ENCODE measurements at places on chromosomes 2 and 18.
A peak's percentile ranks its signal among the peaks of the same experiment; 100 is the strongest.

GRCh38 chr2:222545823-222546795 is 109.8 kb downstream of the FARSB start:
- DNase-seq: no peak

GRCh38 chr18:77062518-77063003 is 70.0 kb downstream of the MBP start:
- DNase-seq: no peak

DNA sequence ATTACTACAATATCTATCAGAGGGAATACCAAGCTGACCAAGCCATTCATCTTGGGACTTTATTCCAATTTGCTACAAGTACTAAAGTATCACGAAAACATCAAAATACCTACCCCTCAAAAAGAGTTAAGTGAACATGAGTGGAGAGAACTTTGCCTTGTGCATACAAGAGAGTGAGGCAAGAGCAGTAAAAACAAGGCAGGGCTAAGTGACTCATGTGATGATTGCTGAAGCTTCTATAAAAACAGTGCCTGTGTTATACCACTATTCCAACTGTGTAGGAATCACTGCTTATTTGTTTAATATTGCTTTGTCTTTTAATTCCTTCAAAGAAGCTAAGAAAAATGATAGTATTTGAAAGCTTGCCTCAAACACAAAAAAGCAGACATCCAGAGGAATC is 61.2 kb downstream of the FARSB start:
- no peak for DNase-seq

DNA sequence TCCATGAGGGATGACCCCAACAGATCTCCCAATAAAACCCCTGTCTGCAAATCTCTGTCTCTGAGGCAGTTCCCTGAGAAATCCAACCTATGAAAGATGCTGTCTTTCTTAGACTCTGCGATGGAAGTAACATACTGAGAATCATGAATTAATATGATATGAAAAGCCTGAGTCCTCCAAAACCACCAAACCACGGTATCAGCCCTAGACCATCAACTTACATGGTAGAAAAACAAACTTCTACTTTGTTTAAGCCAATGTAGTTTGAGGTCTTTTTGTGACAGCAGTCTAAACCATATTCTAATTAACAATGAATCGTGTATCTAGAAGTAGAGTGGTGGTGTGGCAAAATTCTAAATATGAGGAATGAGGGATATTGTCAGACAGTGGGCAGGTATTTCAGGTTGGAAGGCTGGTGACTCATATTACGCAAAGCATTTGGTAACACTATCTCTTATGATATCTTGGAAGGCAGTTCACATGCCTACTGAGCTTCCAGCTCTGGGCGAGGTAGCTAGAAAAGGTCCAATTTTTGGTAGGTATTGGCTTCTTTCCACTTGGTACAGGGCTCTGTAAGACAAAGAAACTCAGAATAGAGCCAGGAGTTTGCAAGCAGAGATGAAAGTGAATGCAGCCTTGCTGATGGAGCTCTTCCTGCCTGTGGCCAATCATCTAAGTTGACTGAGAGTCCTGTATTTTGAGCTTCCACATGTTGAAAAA is 215.8 kb downstream of the ZFP36L2 start:
- DNase-seq: no peak

DNA sequence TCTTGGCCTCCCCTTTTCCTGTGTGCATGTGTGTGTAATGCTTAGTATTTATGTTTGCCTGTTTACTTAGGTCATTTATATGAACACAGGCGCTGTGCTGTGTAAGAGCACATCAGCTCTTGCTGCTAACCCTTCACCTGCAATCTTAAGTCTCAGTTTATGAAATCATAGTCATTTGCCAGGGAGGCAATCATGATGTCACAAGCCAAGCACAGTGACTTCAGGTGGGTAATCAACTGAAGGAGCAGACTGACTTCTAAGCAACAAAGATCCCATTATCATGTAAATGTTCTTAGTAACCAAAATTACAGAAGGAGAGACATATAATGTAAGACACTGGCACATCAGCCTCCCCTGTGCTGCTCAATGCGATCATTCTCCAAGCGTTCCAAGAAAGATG is 386.3 kb upstream of the MEIS1 start:
- DNase-seq: no peak

DNA sequence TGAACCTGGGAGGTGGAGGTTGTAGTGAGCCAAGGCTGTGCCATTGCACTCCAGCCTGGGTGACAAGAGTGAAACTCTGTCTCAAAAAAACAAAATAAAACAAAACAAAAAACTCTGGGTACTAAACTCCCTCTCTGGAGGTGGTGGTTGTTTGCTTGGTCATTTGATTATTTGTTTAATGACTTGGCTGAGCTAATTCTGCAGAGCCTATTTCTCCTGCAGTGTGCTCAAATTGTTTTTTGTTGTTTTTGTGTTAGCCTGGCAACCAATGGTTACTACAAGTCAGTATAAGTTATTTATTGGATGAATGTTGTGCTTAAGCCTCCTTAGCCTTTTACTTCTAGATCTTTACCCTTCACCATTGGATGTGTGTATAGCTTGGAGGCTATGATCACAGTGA is 387.5 kb downstream of the ADCYAP1 start:
- no peak for DNase-seq

DNA sequence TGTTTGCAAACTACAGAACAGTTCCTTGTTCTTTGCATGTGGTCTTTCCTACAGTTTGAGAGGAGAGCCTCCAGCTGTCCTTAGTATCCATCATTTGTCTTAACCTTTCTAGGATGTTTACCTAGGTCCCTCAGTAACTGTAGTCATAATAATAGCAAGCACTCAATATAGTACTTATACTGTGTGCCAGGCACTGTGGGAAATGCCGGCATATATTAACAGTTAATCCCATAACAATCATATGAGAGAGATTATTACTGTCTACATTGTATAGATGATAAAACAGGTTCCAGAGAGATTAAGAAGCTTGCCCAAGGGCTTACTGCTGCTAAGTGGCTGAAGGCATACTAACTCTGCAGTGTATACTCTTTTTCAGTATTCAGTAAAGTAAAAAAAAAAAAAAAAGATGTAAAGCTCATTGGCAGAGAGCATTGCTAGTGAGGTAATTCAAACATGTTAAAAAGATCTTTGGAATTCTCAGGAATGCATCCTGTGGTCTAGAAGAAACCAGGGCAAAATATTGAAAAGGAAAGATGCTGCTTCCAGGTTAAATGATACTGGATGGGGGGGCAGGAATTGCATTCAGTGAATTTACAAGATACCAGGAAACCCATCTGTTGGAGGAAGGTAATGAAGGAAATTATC is 72.3 kb downstream of the SPTBN1 start:
- no peak for DNase-seq

- no peak for DNase-seq
These were observed 56.5 kb downstream of the NBEAL1 start for GRCh38 chr2:203071148-203071547.

- no peak for DNase-seq
These were observed 16.2 kb upstream of the ZCCHC2 start for GRCh38 chr18:62506495-62507143.

DNA sequence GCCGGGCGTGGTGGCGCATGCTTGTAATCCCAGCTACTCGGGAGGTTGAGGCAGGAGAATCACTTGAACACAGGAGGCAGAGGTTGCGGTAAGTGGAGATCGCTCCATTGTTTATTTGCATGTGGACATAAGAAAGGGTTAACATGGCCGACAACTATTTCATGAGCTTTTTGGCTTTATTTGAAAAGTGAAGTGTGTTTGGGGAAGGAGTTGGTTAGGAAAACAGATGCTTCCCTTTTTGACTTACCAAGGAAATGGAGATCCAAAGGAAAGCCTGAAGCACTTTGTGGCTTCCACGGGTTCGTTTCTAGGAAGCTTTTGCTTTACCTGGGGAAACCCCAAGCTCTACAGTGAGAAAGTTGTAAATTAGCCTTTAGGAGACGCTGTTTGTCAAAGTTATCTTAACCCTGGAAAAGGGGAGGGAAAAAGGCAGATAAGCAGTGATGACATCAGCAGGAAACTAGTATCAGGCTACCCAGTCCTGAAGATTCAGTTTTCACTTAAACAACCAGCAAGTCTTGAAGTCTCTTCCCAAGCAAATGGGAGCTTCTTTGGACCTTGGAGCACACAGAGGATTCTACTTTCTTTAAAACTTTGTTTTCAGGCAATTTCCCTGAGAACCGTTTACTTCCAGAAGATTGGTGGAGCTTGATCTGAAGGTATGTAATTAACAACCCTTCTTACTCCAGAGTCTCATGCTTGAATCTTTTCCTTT is at the start of gene CASP10:
CASP10 (plus strand) TSS at position 492 of the 715 bp plus-strand sequence. CDS start 2,637 bp downstream, outside the sequence.
- peak; percentile 65 for DNase-seq

- DNase-seq: no peak
These were observed 267.6 kb upstream of the MGAT5 start for GRCh38 chr2:133986081-133986837.

DNA sequence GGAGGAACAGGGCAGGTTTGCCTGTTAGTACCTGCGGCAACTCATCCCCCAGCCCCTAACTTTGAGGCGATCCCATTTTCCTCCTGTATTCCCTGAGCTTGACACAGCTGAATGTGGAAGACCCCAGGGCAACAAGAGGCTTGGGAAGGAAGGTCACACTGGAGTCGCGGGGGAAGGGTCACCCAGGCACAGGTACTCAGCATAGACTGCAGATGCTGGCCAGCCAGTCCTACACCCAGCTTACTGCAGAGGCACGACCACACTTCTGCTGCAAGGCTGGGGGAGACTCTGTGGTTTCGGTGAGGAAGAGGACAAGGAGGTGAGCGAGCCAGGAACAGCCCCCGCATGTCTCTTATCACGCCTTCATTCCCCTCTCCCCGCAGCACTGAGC is 91.5 kb downstream of the MALT1 start:
- no peak for DNase-seq

DNA sequence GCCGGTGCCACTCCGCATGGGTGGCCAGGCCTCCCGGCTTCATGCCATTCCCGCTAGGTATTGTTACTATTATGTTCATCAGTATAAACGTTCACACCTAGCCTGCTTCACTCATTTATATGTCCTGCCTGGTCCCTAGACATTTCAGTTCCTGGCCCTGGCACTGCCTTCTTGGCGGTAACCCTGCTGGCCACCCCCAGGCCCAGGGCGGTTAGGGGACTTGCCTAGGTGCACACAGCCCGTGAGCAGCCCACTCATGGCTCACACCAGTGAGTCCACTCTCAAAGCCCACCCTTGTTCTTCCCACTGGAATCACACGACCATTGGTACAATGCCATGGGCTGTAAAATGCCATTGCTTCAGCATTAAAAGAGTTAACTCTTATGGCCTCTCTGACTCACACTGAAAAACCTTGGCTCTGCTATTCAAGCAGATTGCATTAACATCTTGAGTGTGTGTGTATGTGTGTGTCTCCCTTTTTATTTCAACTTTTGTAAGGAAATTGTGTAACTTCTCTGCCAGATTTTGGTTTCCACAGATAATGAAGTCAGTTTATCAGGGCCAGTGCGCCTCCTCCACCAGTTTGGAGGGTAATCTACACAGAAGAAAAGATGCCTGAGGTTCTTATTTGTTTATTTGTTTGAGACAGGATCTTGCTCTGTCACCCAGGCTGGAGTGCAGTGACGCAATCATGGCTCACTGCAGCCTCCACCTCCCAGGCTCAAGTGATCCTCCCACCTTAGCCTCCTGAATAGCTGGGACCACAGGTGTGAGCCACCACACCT is 74.2 kb downstream of the RAB31 start:
- DNase-seq: no peak

GRCh38 chr2:149735237-149735958 is 147.8 kb upstream of the MMADHC start:
- no peak for DNase-seq

DNA sequence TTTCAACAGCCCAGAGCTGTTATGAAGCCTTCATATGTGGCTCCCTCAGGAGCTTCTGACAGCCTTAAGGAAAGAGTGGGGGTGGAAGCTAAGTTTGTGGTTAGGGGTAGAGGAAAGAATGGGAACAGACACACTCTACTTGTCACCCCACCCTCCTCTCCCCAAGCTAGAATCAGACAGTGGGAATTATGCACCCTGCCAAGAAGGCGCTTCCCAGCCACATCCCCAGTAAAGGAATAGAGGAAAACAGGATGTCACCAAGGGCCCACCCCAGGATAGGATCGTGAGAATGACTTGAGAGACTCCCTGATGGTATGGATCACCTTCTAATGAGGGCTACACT is 32.4 kb upstream of the EML4 start:
- no peak for DNase-seq

GRCh38 chr2:181949047-181949446 is 36.6 kb upstream of the PPP1R1C start:
- DNase-seq: no peak

GRCh38 chr18:30970196-30970816 is 72.2 kb downstream of the DSC3 start:
- peak; percentile 48 for DNase-seq

DNA sequence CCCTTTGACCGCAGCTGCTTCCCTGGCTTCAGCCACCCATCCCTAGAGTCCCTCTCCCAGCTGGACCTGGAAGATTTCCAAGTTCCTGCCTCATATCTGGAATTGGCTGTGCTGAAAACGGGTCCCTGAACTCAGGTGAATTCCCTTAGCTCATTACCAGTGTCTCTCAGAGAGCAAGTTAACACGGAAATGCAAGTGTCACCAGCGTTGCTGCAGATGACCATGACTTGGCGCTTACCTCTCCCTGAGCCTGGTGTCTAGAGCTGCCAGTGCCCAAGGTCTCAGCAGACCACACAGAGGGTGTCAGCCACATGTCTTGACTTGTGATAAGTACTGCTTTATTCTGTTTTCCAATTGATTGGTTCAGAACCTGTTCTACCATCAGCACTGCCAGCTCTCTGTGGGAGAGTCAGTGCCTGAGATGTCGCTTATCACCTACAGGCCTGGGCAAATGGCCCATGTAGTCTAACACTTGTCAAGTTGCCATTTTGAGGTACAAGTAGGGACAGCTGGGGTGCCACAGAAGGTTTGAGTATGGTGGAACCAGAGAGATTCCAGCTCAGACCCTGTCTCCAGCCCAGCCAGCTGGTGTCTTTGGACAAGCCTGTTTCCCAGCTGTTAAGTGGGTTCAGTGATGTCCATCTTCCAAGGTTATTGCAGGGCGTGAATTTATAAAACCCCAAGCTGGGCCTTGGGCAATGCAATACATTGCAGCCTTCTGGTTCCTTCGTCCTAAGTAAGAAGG is 48.7 kb downstream of the LYPD1 start:
- DNase-seq: no peak

DNA sequence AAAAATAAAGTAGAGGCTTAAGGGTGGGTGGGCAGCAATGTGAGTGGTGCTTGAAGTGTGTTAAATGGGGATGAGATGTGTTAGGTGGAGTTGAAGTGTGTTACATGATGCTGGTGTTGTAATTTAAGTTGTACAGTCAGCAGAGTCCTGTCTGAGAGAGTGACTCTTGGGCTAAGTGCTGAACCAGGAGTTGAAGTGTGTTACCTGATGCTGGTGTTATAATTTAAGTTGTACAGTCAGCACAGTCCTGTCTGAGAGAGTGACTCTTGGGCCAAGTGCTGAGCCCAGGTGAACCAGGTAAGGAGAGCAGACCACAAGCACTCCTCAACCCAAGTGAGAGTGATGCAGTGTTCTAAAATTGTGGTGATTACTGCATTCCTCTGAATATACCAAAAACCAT is 40.6 kb downstream of the LCLAT1 start:
- DNase-seq: no peak

DNA sequence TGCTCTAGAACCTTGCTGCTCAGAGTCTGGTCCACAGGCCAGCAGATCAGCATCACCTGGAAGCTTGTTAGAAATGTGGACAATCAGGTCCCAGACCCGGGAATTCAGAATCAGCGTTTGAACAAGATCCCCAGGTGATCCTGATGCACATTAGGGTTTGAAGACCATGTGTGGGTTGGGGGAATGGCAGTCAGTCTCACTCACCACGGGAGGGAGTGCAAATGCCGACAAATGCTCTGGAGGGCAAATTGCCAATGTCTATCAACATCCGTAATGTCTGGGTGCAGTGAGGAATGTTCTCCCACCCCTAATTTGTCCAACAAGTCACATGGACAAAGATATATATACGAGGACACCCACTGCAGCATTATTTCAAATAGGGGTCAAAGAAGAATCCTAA is 34.5 kb downstream of the INPP5D start:
- DNase-seq: no peak
